ENCODE measurements at places on chromosomes 1 and 21.

GRCh38 chr1:157081707-157082106, 17.9 kb downstream of the ETV3L start:
- DNase-seq = no peak

GRCh38 chr1:226061841-226062557, 517 bp upstream of the H3-3A start:
- DNase-seq = peak; percentile 69

GRCh38 chr1:206636671-206637070, 1.3 kb downstream of the DYRK3 start:
- no peak for DNase-seq

GRCh38 chr1:179996099-179996498, 41.5 kb downstream of the CEP350 start:
- DNase-seq = no peak

Measured in breast epithelium (tissue), 4 donors.